ENCODE measurements at places on chromosomes 7 and 10.

- no peak for DNase-seq
These were observed 47.0 kb upstream of the FRMD4A start for GRCh38 chr10:14377591-14378175.

- no peak for DNase-seq
These were observed 8.6 kb upstream of the GIMAP5 start for GRCh38 chr7:150728609-150729008.

- DNase-seq = peak; percentile 6
These were observed 825 bp downstream of the MRPL32 start for GRCh38 chr7:42932811-42933591.

GRCh38 chr7:123229426-123229825 is 29.7 kb upstream of the SLC13A1 start:
- DNase-seq = no peak

- DNase-seq = no peak
These were observed 5.8 kb downstream of the PITX3 start for GRCh38 chr10:102235598-102235920.

- no peak for DNase-seq
These were observed 36.7 kb upstream of the SHH start for GRCh38 chr7:155848691-155849669.

- no peak for DNase-seq
These were observed 64.3 kb downstream of the PDGFA start for GRCh38 chr7:455110-455928.
